ENCODE measurements at places on chromosomes 11 and 22.

- no peak for DNase-seq
These were observed 157.0 kb upstream of the TIMP3 start for GRCh38 chr22:32644252-32645100.

DNA sequence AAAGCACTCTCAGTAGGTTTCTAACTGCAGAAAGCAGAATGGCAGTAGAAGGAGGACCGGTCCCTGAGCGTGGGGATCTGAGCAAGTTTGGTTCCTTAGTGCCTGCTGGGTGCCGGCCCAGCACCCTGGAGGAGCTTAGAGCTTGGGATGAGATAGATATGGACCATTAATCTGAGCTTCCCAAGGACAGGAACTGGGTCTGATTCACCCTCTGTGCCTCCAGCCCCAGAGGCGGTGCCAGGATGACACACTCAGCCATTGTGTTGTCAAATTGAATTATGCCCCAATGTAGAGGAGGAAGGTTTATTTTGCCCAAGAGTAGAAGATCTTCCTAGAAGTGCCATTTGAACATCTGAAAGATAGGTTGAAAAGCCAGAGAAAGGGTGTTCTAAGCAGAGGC lies 4.3 kb downstream of the ZC3H7B start:
- no peak for DNase-seq

GRCh38 chr11:13679768-13680167 lies 11.3 kb downstream of the FAR1 start:
- DNase-seq = no peak

DNA sequence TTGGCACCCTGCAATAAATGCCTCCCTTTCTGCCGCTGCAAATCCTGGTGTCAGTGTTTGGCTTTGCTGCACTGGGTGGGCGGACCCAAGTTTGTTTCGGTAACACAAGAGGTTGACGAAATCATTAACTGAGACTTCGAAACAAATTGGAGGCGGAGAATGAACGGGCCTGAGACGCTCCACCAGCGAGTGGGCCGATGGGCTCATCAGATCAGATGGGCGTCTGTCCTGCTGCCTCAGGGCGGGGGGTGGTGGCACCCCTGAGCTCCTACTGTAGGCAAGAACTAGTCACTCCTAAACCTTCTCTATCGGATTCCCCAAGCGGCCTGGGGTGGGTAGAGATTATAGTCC lies 918 bp upstream of the CAPN5 start:
- DNase-seq = no peak

DNA sequence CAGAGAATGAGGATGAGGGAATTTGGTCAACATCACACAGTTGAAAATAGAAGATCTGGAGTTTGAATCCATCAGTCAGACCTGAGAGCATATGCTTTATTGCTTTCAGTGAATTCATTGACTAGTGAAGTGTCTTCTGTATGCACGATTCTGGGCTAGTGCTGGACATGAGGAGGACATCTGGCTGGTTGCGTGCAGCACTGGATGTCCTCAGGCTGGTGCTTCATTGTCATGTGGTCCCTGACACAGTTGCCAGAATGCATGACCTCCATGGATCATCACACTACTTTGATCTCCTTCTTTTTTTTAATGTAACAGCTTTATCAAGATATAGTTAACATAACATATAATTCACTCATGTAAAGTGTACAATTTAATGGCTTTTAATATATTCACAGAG lies 44.5 kb upstream of the MMP7 start:
- DNase-seq = no peak

DNA sequence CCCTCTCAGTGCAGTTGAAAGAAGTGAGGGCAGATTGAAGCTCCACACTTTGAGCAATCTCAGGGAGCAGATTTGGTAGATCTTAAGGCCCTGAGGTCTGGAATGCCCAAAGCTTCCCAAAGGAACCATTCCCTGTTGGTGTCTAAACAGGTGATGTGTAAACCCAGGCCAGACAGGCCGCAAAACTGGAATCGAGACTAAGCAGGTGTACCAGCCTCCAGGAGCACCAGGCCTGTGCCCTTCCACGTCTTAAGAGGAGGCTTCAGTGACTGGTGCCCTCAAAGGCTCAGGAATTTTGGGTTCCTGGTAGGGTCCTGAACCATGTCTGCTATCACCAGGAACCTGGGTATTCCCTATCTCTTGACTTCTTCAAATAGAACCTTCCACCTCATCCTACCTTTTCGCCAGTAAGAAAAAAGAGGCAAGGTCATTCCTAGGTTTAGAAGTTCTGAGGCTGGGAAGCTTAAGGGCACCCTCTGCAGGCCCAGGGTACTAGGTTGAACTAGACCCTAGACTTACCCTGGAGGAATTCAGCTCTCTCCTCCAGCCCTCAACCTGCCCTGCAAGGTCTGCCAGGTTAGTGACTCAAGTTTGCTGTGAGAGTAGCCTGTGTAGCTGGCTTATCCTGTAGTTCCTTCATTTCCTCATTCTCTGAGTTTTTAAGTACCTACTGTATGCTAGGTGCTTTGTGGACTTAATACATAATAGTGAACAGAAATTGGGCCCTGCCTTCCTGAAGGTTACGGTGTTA lies 100.0 kb upstream of the NNMT start:
- no peak for DNase-seq

DNA sequence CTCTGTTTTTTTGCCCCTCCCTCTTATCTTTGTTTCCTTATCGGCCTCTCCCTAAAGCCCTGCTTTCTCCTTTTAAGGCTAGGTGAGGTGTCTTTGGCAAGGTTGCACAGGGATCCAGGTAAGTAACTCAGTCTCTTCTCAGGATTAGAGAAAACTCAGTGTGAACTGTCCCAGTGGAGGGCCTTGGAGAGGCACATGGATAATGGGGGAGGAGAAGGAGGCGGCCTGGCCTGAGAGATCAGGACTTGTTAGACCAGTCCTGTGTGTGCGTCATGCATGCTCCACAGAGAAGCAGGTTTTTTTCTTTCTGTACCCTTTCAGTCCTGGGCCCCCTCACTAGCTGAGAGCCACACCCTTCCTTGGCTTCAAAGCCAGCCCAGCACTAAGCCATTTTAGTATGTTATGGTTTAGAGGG lies 19.9 kb downstream of the CTNND1 start:
- DNase-seq = no peak

- no peak for DNase-seq
These were observed 16.3 kb upstream of the RBM4B start for GRCh38 chr11:66694056-66694410.

GRCh38 chr22:21622919-21623647 lies 6.7 kb downstream of the YDJC start:
- DNase-seq = no peak

DNA sequence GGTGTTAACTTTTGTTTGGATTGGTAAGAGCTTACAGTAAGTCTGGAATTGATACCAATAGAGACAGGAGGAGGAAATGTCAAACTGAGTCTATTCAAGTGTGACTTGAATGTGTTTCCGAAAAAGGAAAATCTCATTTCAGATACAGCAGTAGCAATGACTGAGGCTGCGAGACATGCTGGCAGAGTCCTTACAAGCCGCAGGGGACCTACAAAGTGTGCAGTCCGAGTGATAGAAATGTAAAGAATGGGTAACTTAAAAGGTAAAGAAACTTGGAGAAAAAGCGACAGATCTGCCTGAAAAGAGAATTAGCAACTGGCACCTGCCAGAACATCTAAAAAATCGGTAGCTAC lies 444 bp downstream of the CWF19L2 start:
- DNase-seq = no peak

DNA sequence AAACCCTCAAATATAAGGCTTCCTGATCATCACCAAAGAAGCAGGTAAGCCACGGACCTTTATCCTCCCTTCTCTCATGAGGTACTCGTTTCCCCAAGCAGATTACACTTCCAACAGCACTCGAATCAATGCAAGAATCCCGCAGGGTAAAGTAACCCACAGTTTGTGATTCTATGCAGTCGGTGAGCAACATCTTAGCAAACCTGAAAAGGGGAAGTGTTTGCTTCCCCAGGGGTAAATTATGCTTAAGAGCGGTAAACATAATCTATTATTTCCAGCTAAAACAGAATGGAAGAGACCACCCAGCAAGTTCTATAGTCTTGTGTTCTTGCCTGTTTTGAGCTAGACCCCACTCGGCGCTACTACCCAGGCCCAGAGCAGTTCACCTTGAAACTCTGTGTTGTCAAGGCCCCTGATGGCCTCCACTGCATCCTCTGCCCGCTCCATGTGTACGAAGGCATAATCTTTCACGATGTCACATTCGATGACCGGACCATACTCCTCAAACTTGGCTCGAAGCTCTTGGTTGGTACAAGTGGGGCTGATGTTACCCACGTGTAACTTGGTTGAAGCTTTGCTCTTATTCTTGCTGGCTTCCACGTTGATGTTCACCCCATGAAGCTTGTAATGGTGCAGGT lies 1.3 kb downstream of the RBM4B start:
- no peak for DNase-seq

DNA sequence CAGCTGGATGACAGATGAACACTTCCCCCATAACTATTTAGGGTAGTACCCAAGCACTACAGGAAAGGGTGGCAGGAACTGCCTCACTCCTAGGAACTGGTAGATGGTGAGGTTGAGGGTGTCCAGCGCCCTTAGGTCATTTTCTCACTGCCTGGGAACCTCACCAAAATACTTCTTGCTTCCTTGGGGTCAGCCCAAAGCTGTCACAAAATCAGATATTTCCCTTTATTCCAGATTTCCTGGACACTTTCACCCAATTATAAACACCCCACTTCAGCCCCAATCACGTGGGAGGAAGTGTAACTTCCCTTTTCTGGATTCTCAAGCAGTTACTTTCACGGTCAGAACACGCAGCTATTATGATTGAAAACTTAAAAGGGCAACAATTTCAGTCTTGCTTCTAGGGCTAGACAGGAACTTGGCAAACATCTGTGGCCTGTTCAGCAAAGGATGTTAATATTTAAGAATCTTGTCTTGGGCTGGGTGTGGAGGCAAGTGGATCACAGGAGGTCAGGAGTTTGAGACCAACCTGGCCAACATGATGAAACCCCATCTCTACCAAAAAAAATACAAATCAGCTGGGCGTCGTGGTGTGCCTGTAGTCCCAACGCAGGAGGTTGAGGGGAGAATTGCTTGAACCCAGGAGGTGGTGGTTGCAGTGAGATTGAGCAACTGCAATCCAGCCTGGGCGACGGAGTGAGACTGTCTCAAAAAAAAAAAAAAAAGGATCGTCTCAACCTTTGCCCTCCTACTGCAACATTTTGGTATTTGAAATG lies 4.0 kb downstream of the FTH1 start:
- DNase-seq = no peak

DNA sequence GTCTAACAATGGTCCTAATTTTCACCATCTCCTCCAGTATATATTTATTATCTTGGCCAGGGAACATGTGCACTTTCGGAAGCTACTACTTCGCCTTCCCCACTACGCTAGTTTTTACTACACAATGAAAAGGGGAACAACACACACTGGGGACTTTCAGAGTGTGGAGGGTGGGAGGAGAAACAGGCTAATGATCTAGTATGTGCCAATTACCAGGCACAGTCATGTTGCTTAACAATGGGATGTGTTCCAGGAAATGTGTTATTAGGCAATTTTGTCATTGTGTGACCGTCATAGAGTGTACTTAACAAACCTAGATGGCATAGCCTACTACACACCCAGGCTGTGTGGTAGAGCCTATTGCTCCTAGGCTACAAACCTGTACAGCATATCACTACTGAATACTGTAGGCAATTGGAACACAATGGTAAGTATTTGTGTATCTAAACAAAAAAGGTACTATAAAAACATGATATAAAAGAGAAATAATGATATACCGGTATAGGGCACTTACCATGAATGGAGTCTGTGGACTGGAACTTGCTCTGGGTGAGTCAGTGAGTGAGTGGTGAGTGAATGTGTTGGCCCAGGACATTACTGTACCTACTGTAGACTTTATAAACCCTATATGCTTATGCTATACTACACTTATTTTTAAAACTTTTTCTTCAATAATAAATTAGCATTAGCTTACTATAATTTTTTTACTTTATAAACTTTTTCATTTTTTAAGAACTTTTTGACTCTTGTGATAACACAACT lies 20.1 kb upstream of the CUL5 start:
- no peak for DNase-seq

GRCh38 chr11:86416494-86416893 lies 41.8 kb downstream of the CCDC81 start:
- no peak for DNase-seq
